ENCODE measurements at places on chromosomes 7 and 10.

DNA sequence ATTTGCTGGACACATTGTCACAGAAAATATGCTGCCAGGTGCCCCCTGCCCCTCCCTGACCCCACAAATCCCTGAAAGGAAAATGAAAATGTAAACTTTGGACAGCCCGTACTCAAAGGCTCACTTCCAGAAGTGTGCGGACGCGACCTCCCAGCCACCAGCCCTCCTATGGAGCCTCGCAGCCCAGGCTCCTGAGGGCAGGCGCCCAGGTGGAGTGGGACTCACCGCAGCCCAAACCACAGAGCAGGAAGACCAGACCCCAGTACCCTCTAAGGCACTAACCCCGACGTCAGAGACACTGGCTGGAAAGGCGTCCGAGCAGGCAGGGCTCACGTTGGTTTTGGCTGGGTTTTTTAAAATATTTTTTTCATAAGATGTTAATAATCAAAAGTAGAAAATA, 57.3 kb downstream of the CSGALNACT2 start:
- no peak for DNase-seq

DNA sequence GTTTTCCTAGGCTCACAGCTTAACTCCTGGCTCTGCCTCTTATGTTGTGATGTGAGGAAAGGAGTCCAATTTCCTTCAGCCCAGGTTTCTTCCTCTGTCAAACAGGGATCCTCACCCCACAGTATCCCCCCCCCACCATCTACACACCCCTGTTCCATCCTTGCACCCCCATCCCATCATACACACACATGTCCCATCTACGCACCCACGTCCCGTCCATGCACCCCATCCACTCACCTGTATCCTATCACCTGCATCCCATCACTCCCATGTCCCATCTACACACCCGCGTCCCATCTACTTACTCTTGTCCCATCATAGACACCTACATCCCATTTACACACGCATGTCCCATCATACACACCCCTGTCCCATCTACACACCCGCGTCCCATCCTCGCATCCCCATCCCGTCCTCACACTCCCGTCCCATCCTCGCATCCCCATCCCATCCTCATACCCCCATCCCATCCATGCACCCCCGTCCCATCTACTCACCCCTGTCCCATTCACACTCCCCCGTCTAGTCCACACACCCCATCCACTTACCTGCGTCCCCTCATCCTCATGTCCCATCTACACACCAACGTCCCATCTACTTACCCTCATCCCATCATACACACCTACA, 117.3 kb downstream of the TRRAP start:
- DNase-seq = no peak

- no peak for DNase-seq
These were observed 50.4 kb downstream of the CFAP46 start for GRCh38 chr10:132892004-132892403.

GRCh38 chr7:121262969-121263368, 65.8 kb upstream of the WNT16 start:
- DNase-seq = no peak

DNA sequence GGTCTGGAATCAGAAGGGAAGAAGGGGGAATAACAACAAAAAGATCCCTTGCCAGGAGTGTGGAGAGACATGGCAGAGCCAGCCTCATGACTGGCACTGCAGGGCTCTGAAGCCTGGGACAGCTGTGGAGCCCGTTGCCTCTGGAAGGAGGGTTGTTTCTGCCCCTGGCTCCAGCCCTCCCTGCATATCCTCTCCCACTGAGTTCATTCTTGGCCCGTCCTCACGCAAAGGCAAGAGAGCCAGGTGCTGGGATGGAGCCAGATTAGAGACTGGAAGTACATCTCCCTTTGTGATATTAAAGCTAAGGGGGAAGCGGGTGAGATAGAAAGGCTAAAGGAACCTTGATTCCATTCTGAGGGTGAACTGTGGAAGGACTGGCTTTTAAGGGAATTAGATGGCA, 141.5 kb upstream of the NPVF start:
- DNase-seq = no peak

GRCh38 chr7:105474045-105474444, 48.0 kb downstream of the PUS7 start:
- no peak for DNase-seq

DNA sequence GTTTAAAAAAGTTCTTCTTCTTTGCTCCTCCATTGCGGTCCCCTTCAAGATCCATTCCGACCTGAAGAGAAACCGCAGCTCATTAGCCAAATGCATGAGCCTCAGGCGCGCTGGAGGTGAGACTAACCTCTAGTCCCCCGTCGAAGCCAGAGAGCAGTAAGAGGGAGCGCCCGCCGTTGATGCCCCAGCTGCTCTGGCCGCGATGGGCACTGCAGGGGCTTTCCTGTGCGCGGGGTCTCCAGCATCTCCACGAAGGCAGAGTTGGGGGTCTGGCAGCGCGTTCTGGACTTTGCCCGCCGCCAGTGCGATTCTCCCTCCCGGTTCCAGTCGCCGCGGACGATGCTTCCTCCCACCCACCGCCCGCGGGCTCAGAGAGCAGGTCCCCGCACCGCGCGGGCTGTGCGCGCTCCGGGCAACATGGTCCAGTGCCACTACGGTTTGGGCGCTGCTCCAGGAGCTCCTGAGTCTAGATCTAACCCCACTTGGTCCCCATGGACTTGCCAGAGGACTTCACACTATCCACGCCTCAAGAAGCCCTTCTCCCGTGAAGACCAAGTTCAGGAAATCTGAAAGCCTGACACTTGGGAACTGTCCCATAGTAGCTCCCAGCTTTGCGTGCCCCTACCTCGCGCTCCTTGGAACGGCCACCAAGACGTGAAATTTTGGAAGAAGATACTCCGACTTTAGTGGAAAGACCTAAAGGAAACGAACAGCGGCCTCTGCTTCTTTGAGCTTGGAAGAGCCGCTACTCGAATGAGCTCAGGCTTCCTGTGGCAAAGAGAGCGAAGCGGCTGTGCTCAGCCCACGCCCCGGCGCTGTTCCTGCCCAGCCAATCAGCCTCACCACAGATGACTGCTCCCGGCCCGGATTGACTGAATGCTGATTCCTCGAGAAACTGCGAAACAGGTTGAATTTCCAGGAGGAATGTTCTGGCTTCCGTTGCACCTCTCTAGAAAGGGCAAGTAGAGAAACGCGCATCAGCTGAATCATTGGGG, at the start of gene ABCB1:
TSS of gene ABCB1 (minus strand) at position 755 of the 995 bp plus-strand sequence. CDS start at position 55, 700 bp downstream.
- no peak for DNase-seq

GRCh38 chr7:10939237-10939910, 34.3 kb upstream of the PHF14 start:
- no peak for DNase-seq

- peak; percentile 47 for DNase-seq
These were observed 67.9 kb upstream of the PRKCQ start for GRCh38 chr10:6647811-6648526.

- no peak for DNase-seq
These were observed 193.6 kb downstream of the MLLT10 start for GRCh38 chr10:21727452-21728168.

Measured in activated CD8-positive, alpha-beta memory T cell treated with anti-CD3 and anti-CD28 coated beads for 1 hour (primary cell).